ENCODE measurements at places on chromosomes 11 and 22.

DNA sequence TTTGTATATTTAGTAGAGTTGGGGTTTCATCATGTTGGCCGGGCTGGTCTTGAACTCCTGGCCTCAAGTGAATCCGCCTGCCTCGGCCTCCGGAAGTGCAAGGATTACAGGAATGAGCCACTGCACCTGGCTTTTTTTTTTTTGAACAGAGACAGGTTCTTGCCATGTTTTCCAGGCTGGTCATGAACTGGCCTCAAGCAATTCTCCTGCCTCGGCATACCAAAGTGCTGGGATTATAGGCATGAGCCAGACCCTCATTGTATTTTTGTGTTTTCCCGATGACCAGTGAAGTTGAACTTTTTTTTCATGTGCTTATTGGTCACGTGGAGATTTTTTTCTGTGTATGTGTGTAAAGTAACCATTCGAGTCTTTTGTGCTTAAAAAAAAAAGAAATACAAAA lies 48.2 kb downstream of the KIAA1671 start:
- no peak for DNase-seq

GRCh38 chr11:108568195-108568858 lies 25.2 kb downstream of the EXPH5 start:
- no peak for DNase-seq

DNA sequence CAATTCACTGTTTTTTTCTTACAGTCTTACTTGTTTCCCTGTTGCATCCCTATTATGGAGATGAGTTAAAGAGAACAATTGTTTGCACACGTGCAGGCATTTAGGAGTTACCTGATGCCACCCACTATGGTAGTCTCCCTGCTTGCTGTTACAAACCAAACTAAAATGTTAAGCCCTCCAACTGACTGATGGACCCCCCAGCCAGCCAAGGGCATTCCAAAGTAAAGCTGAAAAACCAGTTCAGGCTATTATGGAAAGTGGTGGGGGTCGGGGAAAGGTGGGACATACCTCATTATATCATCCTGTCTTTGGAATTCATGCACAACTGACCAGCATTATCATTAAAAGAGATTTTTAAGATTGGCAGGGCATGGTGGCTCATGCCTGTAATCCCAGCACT lies 47.0 kb upstream of the GNAZ start:
- DNase-seq, result no peak

DNA sequence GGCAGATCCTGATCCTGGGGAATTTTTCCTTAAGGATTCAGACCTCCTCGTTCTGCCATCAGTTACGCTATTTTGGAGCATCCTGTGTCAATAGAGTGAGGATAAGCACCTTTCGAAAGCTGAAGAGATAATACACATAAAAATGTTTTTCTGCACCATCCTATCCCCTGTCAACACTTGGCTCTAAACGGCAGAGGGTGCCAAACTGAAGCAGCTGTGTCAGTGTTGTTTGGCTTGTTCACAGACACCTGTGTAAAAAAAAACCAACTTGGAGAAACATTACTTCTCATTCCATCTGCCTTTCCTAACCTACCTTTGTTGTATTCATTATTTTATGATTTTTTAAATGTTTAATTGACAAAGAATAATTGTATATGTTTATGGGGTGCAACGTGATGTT lies 417.0 kb upstream of the DDI1 start:
- DNase-seq, result no peak

- DNase-seq, result no peak
Measured at GRCh38 chr11:34432822-34433221, 5.9 kb upstream of the CAT start.

- no peak for DNase-seq
Measured at GRCh38 chr11:112364962-112365481, 104.4 kb upstream of the PLET1 start.

GRCh38 chr11:124198897-124199296 lies 15.8 kb downstream of the OR10D3 start:
- no peak for DNase-seq

Measured in stimulated activated CD8-positive, alpha-beta memory T cell treated with anti-CD3 and anti-CD28 coated beads, Interleukin-4, amount 100 ng/mL, for 4 hours (primary cell).